ENCODE measurements at places on chromosomes 7 and 10. TPM values are rescaled to one million over a fixed set of nuclear protein-coding genes. Genes with fewer than 3 reads are reported as not detected.
A peak's percentile ranks its signal among the peaks of the same experiment; 100 is the strongest.

MARVELD1 gene
- polyA plus RNA-seq, result not detected

DNA sequence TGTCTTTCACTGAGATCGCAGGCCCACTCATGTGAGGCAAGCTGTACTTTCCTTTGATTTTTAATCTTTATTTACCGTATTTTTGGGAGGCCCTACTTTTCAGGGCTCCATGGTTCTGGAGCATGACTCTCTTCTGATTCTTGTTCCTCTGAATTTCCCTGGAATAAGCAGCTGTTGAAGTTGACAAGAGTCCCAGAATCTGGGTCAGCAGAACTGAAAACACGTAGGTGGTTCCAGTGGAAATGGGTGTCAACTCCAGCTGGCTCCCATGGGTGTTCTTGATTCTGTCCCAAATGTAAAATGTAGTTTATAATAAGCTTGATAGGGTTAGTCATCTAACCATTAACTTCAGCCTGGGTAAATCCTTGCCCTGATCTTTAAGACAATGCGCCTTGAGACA, 409.4 kb downstream of the GATA3 start:
- DNase-seq, result no peak

GRCh38 chr7:132437730-132438129, 138.5 kb downstream of the PLXNA4 start:
- peak; percentile 66 for DNase-seq

DNA sequence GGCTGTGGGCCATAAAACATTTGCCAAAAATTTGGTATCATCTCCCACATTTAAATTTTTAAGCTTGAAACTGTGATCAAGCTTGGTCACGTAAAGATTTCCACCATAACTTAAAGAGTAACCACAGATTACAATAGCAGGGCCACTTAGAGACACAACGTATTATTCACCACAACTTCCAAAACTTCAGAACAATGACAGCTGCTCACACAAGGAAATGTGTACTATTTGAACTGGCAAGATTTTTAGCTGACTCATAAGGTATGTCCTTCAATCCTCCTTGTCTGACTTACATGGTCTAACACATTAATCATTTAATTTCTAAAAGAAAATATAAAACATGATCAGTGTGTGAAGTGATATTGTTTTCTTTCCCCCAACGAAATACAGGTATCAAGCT, 234.5 kb downstream of the PARD3 start:
- no peak for DNase-seq

DNA sequence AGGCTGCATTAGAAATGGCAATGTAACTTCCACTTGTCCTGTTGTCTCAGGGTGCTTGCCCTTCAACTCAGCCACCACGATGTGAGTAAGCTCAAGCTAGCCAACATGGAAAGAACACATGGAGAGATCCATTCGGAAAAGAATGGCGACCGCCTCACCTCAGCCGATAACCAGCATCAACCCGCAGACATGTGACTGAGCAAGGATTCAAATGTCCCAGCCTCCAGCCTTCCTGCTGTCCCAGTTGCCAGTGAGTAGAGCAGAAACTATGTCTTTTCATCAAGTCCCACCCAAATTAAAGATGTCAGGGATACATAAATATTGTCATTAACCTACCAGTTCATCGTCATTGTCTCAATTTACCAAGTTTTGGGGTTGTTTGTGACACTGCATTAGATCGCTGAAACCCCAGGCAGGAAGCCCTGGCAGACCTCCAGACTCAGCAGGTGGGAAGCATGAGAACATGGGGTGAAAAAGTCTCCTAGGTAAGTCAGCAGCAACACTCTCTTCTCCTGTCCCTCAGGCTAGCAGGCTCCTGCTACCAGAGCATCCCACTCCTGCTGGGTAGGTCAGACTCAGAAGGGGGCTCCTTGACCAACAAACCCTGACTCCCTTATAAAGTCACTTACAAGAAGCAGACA, 67.0 kb downstream of the OSBPL3 start:
- DNase-seq, result no peak

GRCh38 chr10:110355922-110356627, 51.4 kb upstream of the SMNDC1 start:
- DNase-seq, result no peak

GRCh38 chr7:50349963-50350944, 45.7 kb downstream of the IKZF1 start:
- DNase-seq, result peak; percentile 52

Data from CD4-positive, CD25-positive, alpha-beta regulatory T cell (primary cell).